ENCODE measurements at places on chromosomes 3 and 15.

GRCh38 chr15:84946772-84947489, 34.7 kb upstream of the PDE8A start:
- DNase-seq = no peak

DNA sequence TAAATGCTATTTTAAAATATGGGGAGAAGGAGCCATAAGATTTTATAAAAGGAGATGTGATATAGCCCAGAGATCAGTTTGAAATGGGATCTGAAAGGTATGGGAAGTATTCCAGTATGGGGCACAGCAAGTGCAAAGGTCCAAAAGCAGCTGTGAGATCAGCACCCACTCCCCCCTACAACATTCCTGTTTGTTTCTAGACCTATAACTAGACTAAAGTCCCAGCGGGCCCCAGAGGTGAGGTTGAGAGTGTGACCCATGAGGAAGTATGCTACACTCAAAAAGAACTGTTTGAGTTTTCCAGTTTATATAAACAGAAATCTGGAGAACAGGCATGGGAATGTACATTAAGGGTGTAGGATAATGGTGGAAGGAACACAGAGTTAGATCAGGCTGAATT, 152.5 kb downstream of the TBC1D5 start:
- DNase-seq = no peak

DNA sequence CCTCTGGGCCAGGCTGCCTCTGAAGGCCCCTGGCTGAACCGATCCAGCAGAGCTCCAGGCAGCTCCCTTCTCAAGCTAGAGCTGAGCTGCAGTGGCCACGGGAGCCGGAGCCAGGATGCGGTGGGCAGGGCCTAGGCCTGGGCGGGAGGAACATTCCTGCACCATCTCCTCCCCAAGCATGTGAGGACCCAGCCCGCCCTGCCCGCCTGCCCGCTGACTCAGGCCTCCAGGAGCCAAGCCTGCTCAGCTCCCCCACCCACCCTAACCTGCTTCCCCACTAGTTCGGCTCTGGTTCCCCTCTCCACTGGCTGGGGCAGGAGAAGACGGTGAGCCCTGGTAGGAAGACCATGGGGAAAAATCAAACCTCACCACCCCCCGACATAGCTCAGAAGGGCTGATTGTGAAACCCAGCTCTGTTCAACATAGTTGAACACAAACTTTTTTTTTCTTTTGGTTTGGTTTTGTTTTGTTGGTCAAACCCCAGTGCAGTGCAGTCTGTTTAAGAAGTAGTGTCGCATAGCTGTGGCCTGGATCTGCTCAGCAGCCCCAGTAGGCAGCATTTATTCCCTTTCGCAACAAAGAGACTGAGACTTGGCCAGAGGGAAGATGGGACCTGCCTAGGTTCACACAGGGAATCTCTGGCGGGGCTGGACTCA, 13.5 kb downstream of the SNX33 start:
- DNase-seq = peak; percentile 96

- DNase-seq = no peak
These were observed 641.8 kb downstream of the NTRK3 start for GRCh38 chr15:87614704-87615103.

DNA sequence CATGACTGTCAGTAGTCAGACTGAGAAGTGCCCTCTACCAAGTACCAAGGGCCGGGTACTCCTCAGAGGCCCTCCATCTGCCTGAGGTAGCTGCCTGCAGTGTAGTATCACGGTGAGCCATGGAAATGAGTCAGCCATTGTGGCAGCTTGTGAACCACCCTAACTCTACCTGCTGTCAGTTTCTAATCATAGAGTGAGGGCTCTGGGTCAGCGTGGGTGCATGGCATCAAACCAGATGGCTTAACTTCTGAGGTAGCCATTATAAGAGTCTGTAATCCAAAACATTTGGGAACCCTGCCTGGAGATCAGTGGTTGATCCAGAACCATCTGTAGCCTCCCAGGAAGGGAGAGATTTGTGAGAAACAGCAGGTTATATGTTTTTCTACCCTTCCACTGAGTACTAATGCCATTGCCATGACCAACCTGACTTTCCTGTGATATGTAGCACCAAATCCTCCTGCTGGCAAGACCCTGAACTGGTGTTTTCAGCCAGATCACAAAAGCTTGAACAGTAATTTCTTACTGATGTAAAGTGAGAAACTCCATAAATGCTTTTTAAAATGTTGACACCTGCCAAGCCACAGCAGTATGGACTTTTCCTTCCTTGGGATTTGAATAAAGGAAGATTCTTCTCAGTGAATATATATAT, 38.9 kb downstream of the ABHD2 start:
- DNase-seq = no peak

GRCh38 chr3:167936019-167936418, 159.7 kb downstream of the GOLIM4 start:
- no peak for DNase-seq

GRCh38 chr3:122001892-122002291, 20.2 kb downstream of the ILDR1 start:
- no peak for DNase-seq

Data from AG10803 (cell line).